CD4-positive, CD25-positive, alpha-beta regulatory T cell (primary cell): ENCODE measurements at places on chromosomes 16 and 17.
A peak's percentile ranks its signal among the peaks of the same experiment; 100 is the strongest.

- H3K27me3 ChIP-seq, result peaks cover 10% of the 10 kb centered on the region
- no peak overlapping the region for H3K27ac ChIP-seq
- H3K4me3 ChIP-seq, result no peak overlapping the region
- no peaks in the 10 kb centered on the region for H3K4me1 ChIP-seq
These were observed 268.3 kb downstream of the ABCC12 start for GRCh38 chr16:47887496-47887895.

DNA sequence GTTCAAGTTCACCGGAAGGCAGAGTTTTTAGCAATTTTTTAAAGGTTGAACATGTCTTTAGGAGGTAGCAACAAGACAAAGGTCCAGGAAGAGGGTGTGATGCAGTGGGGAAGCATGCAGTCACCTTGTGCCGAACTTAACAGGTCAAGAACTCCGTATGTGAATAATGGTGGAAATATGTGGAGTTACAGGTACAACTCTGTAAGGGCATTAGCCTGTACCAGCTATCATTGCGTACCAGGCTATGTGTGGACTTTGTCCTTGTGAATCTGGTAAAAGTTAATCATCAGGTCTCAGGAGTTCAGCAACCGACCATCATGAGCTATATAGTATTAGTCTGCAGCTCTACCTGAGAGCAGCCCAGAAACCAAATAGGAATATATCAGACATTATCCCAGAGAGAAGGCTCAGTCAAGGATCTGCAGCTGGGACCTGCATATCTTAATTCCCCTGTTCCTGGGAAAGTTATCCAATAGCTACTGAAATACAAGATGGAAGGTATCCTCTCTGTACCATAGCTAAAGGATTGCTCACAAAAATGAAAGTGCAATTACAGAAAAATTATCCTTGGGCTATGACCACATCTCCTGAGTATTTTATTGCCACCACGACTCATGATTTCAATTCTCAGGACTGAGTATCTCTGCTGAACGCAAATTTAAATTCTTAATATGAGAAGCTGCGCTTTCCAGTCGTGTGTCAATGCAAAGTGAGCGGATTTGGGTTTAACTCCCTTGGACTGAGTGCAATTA lies 469.3 kb downstream of the CDH13 start:
- H3K27ac ChIP-seq, result no peak overlapping the region
- DNase-seq, result no peak
- H3K36me3 ChIP-seq, result no peaks in the 10 kb centered on the region
- H3K4me3 ChIP-seq, result no peak overlapping the region

GRCh38 chr17:67390646-67391361 lies 13.7 kb downstream of the PITPNC1 start:
- H3K4me3 ChIP-seq, result peak overlapping the region; percentile 69
- H3K36me3 ChIP-seq, result no peaks in the 10 kb centered on the region
- H3K27ac ChIP-seq, result peak overlapping the region; percentile 62
- H3K4me1 ChIP-seq, result peaks cover 27% of the 10 kb centered on the region
- peak; percentile 47 for DNase-seq

DNA sequence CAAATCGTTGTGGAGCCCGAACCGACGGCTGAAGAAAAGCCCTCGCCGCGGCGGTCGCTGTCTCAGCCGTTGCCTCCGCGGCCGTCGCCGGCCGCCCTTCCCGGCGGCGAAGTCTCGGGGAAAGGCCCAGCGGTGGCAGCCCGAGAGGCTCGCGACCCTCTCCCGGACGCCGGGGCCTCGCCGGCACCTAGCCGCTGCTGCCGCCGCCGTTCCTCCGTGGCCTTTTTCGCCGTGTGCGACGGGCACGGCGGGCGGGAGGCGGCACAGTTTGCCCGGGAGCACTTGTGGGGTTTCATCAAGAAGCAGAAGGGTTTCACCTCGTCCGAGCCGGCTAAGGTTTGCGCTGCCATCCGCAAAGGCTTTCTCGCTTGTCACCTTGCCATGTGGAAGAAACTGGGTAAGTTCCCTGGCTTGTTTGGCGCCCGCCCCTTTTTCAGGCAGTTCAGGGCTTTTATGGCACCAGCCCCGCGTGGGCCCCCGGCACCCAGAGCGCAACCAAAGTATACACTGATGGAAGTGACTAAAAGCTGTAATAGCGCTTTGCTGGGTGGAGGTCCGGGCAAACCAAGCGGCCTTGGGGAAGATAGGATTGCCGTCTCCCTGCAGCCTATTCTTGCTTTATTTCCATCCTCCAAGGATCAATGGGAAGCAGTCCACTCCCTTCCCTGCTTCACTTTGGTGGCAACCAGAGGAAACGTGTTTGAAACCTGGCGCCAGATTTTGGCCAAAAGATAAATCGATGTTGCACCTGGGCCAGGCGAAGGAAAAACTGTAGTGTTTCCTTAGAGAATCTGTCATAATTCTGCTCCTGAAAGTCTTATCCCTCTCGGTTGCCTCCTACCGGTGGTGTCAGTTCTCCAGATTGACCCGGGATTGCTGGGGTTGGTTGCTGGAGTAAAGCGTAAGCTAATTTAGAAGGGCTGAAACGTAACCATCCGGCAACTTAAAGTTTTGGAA lies 775 bp downstream of the PPM1D start:
- peak overlapping the region; percentile 94 for H3K4me3 ChIP-seq
- peak overlapping the region; percentile 91 for H3K27ac ChIP-seq
- peaks cover 39% of the 10 kb centered on the region for H3K4me1 ChIP-seq
- H3K36me3 ChIP-seq, result no peaks in the 10 kb centered on the region
- H3K27me3 ChIP-seq, result no peaks in the 10 kb centered on the region
- peak; percentile 54 for DNase-seq

- H3K27me3 ChIP-seq, result no peaks in the 10 kb centered on the region
- H3K4me3 ChIP-seq, result no peak overlapping the region
- no peaks in the 10 kb centered on the region for H3K4me1 ChIP-seq
- no peaks in the 10 kb centered on the region for H3K36me3 ChIP-seq
These were observed 47.4 kb downstream of the TEKT5 start for GRCh38 chr16:10647264-10647720.

DNA sequence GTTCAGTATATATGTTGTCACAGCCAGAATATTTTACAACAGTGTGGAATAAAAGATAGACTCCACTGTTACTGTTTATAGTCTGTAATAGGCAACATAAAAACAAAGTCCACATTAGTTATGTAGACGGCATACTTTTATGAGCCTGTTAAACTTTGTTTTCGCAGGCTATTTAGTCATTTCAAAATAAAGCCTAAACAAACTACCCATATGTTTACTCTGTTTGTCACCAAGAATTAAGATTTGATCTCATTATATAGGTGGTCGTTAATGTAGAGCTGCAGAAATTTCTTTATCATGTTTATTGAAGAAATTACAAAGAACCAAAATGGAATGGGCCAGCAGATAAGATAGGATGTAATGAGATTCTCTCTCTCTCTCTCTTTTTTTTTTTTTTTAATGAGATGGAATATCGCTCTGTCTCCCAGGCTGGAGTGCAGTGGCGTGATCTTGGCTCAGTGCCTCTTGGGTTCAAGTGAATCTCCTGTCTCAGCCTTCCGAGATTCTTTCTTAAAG lies 943.8 kb upstream of the SOX9 start:
- H3K27ac ChIP-seq, result no peak overlapping the region
- no peaks in the 10 kb centered on the region for H3K36me3 ChIP-seq
- H3K4me3 ChIP-seq, result no peak overlapping the region
- no peak for DNase-seq

GRCh38 chr17:67248291-67248690 lies 3.3 kb upstream of the HELZ start:
- peaks cover 30% of the 10 kb centered on the region for H3K4me1 ChIP-seq
- H3K36me3 ChIP-seq, result no peaks in the 10 kb centered on the region
- no peaks in the 10 kb centered on the region for H3K27me3 ChIP-seq
- no peak overlapping the region for H3K4me3 ChIP-seq
- no peak for DNase-seq

DNA sequence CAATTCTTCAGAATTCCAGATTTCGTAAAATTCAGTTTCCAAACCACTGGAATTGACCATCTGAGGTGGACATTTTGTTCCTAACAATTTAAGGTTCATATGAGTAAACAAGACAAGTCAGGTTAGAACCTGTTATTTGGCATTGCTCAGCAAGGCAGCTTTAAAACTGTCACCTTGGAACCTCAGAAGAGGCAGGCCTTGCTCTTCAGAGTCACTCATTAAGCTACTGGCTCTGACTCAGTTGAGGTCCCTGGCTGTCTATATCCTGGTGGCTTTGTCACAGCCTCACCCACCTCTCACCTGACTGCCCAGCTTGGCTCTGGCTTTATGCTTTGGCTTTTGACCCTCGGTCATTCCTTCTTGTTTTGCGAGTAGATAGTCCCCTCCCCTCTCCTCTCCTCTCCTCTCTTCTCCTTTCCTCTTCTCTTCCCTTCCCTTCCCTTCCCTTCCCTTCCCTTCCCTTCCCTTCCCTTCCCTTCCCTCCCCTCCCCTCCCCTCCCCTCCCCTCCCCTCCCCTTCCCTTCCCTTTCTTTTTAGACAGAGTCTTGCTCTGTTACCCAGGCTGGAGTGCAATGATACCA lies 238.4 kb downstream of the SHISA9 start:
- H3K36me3 ChIP-seq, result no peaks in the 10 kb centered on the region
- no peaks in the 10 kb centered on the region for H3K27me3 ChIP-seq
- H3K27ac ChIP-seq, result no peak overlapping the region

DNA sequence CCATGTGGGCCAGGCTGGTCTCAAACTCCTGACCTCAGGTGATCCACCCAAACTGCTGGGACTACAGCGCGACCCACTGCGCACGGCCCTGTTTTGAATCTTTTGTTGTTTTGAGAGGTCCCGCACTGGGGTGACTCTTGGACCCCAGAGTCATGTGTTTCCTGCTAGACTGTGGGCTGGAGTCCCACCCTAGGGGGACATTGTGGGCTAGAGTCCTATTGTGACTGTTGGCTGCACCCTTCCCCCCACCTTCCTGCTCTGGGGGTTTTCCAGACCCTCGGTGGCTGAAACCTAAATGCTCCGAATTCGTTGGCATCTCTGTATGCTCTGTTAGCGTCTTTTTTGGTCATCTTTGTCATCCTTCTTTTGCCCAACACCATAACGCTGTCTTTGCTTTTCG lies 16.0 kb downstream of the NUPR1 start:
- no peak overlapping the region for H3K4me3 ChIP-seq
- no peak overlapping the region for H3K27ac ChIP-seq
- H3K36me3 ChIP-seq, result no peaks in the 10 kb centered on the region
- no peaks in the 10 kb centered on the region for H3K4me1 ChIP-seq
- H3K27me3 ChIP-seq, result no peaks in the 10 kb centered on the region
- no peak for DNase-seq

GRCh38 chr17:16406742-16407674 lies 8.4 kb upstream of the TRPV2 start:
- H3K27ac ChIP-seq, result no peak overlapping the region
- no peak overlapping the region for H3K4me3 ChIP-seq
- H3K27me3 ChIP-seq, result no peaks in the 10 kb centered on the region
- no peak for DNase-seq
- no peaks in the 10 kb centered on the region for H3K36me3 ChIP-seq
- H3K4me1 ChIP-seq, result peaks cover 7% of the 10 kb centered on the region

- no peak for DNase-seq
- peaks cover 33% of the 10 kb centered on the region for H3K4me1 ChIP-seq
- H3K36me3 ChIP-seq, result peaks cover 8% of the 10 kb centered on the region
- no peak overlapping the region for H3K27ac ChIP-seq
- no peak overlapping the region for H3K4me3 ChIP-seq
These were observed 36.7 kb downstream of the PIEZO1 start for GRCh38 chr16:88748364-88748763.

- no peaks in the 10 kb centered on the region for H3K4me1 ChIP-seq
- H3K27ac ChIP-seq, result no peak overlapping the region
- no peaks in the 10 kb centered on the region for H3K27me3 ChIP-seq
These were observed 493.7 kb upstream of the ERCC4 start for GRCh38 chr16:13426269-13426668.

DNA sequence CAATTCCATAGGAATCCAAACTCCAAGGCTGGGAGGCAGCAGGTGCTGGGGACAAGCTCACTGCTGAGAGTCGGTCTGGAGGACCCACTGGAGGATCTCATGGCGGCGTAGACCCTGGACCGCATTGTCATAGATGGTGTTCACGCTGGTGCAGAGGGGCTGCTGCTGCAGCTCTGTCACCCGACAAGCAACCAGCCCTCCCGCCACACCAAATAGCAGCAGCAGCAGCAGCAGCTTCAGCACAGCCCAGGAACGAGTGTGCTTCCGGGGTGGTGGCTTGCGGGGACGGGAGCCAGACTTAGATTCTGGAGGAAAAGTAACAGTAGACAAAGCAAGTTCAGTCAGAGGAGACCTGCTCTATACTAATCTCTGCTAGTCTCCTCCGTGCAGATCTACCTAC lies 9.9 kb downstream of the EME1 start:
- no peaks in the 10 kb centered on the region for H3K4me1 ChIP-seq
- peaks cover 72% of the 10 kb centered on the region for H3K36me3 ChIP-seq
- H3K4me3 ChIP-seq, result no peak overlapping the region
- DNase-seq, result no peak

- H3K4me3 ChIP-seq, result peak overlapping the region; percentile 37
- H3K36me3 ChIP-seq, result no peaks in the 10 kb centered on the region
- no peak overlapping the region for H3K27ac ChIP-seq
- peaks cover 34% of the 10 kb centered on the region for H3K4me1 ChIP-seq
- DNase-seq, result no peak
- peaks cover 2% of the 10 kb centered on the region for H3K27me3 ChIP-seq
These were observed 232.7 kb downstream of the MRTFB start for GRCh38 chr16:14303639-14304394.

DNA sequence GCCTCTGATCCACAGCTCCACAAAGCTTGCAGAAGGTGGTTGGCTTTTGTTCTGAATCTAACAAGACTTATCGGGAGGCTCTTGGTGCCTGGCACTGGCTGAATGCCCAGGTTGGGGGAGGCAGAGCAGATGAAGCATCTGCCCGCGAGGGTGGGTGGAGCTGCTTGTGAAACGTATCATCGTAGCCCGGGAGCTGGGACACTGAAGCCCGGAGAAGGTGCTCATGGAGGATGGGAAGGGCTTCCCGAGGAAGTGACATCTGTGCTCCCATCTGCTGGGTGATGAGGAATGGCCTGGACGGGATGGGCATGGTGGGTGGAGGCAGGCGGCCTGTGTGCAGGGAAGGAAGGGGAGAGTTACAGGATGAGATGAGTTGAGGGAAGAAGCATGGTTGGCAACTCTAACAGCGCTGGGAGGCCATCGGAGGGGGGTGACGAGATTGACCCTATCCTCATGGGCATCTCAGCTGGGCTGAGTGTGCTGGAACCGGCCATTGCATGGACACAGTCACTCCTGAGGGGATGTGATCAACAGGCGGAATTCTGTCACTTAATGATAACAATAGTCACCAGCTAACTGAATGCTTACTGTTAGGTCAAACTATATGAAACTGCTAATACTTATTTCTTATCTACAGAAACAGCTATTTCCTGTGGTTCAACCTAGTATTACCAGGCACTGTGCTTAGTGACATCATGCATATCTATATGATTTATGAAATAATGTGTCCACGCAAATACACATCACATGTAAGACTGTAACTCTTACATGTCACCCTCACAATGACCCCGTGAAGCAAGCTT lies 102.7 kb downstream of the ABCC6 start:
- no peak overlapping the region for H3K27ac ChIP-seq
- H3K27me3 ChIP-seq, result no peaks in the 10 kb centered on the region
- no peak overlapping the region for H3K4me3 ChIP-seq
